Spinal cord (tissue), 10 donors: ENCODE measurements at places on chromosomes 11 and 22. TPM values are rescaled to one million over a fixed set of nuclear protein-coding genes. Genes with fewer than 3 reads are reported as not detected.

- DNase-seq: no peak
These were observed 1.5 kb downstream of the SIDT2 start for GRCh38 chr11:117180020-117180419.

SCGB1C1 gene
- total RNA-seq: not detected

CCDC188 gene
- total RNA-seq: 0.69 TPM

GRCh38 chr11:58395581-58395980, 11.1 kb downstream of the OR5B3 start:
- DNase-seq: no peak

TMEM123 gene
- 149 TPM for total RNA-seq

GRCh38 chr11:64276653-64277431, 7.6 kb downstream of the BAD start:
- no peak for DNase-seq

DNA sequence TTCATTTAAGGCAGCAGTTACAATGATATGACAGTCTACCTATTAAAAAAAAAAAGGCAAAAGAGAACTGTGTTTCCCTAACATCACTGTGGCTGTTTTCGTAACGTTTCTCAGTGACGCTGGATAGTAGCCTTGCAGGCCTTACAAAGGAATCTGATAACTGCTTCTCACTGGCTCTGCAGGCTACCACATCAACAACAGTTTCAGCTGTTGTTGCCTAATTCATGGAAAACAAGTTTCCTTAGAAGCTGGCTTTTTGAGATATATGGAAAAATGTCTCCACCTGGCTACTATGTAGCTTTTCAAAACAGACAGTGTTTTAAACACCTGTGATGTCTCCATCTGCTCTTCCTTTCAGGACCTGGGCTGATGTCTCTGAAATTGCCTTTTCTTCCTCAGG, 3.8 kb downstream of the OR51V1 start:
- DNase-seq: peak; percentile 10

DNA sequence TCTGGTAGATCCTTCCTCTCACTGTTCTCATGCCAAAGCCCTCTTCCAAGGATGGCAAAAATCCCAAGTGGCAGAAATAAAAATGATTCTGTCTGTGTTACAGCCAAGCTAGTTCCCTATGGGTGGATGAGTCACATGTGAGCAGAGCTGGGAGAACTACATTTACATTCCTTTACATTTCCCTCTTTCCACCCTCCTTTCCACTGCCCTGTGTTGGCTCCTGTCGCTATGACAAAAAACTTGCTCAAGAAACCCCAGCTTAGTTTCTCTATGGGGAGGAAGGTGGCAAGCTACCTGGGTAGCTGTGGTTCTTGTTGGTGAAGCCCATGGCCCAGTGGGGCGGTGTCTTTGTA, 10.2 kb upstream of the DDB2 start:
- DNase-seq: no peak

PKNOX2 gene
- total RNA-seq: 14.2 TPM

KBTBD3 gene
- 9.9 TPM for total RNA-seq

- DNase-seq: peak; percentile 42
These were observed 1.0 kb upstream of the FNBP4 start for GRCh38 chr11:47768101-47768612.

RNF169 gene
- total RNA-seq: 23.3 TPM

DNA sequence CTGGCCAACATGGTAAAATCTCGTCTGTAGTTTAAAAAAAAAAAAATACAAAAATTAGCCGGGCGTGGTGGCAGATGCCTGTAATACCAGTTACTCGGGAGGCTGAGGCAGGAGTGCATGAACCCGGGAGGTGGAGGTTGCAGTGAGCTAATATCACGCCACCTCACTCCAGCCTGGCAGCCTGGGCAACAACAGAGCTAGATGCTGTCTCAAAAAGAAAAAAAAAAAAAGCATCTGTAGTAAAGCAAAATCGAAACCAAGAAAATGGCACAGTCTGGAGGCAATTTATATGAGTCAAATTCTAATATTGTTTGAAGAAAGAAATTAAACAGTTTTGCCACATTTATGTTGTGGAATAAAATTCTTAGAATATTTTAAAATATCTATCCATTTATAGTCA, 365.0 kb upstream of the CHORDC1 start:
- no peak for DNase-seq

- no peak for DNase-seq
These were observed 53.7 kb upstream of the HSD17B12 start for GRCh38 chr11:43626798-43627197.

APBB1 gene
- 117 TPM for total RNA-seq

MYEOV gene
- not detected for total RNA-seq

DNA sequence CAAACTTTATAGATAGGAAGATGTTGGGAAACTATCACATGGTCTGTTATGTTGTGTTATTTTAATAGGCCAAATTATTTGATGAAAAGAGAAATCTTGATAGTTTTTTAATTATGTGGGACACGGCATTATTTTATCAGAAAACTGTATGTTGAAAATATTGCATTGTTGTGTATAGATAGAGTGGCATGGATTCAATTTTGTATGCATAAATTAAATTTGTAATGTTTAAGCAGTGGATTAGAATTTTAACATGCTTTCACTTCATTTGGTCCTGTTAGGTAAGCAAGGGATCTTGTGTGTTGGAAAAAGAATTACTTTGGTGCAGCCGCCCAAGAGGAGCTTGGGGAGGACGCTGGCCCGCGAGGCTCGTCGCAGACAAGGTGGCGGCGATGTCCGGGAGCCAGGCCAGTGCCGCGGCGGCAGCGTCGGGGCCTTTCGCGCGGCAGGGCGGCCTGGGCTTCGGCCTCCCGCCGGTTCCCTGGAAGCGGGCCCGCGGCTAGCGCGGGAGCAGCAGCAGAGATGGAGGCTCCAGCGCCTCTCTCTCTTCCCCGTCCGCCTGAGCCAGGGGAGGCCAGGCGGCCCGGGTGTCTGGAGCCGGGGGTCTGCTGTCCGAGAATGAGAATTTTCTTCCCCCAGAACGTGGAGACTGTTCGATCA, 82.7 kb downstream of the GGT1 start:
- peak; percentile 61 for DNase-seq

GRCh38 chr11:3994030-3994640, 100.5 kb upstream of the RRM1 start:
- DNase-seq: no peak

RAC2 gene
- 4.8 TPM for total RNA-seq

GRCh38 chr11:128803011-128803410, 64.1 kb downstream of the KCNJ1 start:
- DNase-seq: no peak

FOLR2 gene
- total RNA-seq: 21.9 TPM

- no peak for DNase-seq
These were observed 690 bp upstream of the UVRAG start for GRCh38 chr11:75814363-75814676.

- no peak for DNase-seq
These were observed 1520.4 kb downstream of the TBC1D22A start for GRCh38 chr22:48282804-48283203.
